ENCODE measurements at places on chromosomes 1 and 21.

DNA sequence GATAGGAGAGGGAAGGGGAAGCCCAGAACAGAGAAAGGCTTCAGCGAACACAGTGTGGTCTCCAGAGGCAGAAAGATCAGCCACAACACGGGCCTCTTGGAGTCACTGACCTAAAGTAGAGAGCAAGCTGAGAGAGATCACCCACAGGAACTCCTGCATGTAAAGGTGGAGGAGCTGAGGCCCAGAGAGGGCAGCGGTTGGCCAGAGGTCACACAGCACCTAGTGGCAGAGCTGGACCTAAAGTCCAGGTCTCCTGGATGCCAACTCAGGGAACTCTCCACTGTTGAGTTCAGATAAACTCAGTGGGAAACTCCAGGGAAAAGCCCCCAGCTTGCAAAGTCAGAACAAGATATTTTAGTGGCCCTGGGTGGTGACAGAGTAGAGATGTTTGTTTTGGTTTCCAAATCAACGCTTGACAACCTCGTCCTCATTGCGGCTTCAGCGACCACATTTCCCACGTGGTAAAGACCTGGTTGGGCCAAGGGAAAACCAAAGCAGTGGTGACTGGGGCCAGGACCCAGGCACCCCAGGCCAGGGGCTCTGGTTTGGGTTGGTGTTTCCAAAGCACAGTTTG lies 4.6 kb downstream of the IFFO2 start:
- DNase-seq = no peak

- DNase-seq = no peak
These were observed 169.0 kb downstream of the AGBL4 start for GRCh38 chr1:49854741-49855140.

- no peak for DNase-seq
These were observed 544 bp upstream of the CCT8 start for GRCh38 chr21:29074007-29074376.

GRCh38 chr1:34816332-34816731 lies 23.5 kb downstream of the GJA4 start:
- no peak for DNase-seq

- DNase-seq = peak; percentile 31
These were observed 20.7 kb downstream of the SH3BP5L start for GRCh38 chr1:248804771-248805681.

- no peak for DNase-seq
These were observed 39.8 kb upstream of the C1orf105 start for GRCh38 chr1:172380441-172381244.

DNA sequence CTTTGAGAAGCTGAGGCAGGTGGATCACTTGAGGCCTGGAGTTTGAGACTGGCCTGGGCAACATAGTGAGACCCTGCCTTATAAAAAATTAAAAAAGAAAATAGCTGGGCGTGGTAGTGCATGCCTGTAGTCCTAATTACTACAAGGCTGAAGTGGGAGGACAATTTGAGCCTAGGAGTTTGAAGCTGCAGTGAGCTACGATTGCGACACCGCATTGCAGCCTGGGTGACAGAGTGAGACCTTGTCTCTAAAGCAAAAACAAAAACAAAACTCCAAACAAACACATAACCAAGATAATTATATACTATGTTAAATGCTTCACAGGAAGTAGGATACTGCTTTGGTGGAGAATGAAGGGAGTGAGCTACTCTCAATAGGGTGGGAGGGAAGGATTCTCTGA lies 5.4 kb upstream of the PAFAH2 start:
- no peak for DNase-seq

DNA sequence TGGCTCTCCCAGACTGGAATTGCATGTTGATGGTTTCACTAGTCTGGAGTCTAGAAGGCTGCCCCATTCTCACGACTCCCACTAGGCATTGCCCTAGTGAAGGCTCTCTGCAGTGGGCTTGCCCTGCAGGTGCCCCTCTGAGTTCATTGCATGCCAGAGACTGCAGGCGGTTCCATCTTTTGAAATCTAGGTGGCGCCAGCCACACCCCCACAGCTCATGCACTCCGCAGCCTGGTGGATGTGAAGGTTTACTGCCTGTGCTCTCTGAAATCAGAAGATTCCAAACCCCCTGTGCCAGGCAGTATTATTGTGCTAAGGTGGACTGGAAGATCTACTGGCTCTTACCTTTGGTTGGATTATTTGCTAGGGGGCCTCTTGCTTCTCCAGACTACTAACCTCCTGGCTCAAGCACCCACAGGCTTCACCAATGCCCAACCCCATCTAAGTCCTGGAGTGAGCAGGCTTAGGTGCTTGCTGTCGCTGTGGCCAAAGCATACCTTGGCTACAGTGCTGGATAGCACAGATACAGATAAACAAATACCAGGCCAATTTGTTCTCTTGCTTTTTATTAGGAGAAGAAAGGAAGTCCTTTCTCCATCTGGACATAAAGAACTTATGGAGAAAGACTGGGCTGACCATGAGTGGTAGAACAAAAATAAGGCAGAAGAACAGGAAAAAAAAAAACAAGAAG lies 83.5 kb upstream of the SIM2 start:
- DNase-seq = no peak

DNA sequence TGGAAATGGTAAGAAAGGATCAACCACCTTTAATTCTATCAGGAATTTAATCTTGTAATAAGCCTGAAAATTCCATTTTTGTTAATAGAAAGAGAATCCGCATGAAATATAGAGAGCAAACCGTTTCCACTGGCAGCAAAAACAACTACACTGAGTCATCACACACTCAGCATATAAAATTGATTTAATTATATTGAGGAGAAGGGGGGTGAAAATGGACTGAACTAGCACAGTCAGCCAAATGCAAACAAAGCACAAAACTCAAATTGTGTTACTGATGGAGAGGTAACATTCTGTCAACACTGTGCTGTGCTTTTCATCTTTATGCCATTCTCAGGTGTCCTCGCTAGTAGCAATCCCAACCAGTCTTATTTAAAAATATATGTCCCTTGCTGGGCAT lies 1583.9 kb downstream of the MRPL39 start:
- DNase-seq = no peak

- no peak for DNase-seq
These were observed 448 bp upstream of the COL9A2 start for GRCh38 chr1:40317394-40318074.

DNA sequence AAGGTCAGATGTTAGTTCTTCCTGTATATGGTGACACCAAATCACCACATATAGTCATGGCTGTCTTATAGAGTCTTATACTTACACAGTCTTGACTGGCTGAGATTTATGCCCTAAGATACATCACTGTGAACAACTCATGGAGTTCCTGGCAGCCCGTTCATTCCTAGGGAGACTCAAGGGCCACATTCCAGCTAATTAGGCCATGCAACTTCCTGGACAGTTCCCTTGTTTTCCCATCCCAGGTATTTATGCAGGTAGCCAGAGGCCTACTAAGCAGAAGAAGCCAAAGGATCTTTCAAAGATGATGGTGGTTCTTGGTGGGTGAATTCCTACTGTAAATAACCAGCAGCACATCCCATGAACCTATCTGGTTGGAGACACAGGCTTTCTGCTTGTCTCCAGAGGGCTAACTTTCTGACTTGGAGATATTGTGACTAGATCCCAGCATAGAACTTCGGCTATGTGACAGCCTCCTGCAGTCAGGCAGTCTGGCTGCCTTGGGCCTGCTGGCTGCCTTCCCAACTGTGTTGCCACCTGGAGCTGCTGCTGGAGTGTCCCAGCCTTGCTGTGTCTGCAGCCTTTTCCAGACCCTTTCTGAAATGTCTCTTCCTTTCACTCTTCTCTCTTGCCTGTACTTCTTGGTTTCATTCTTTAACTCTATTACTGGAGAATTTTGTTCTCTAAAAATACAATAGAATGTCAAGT lies 283.8 kb downstream of the CACNA1E start:
- DNase-seq = no peak

- no peak for DNase-seq
These were observed 25.0 kb upstream of the SHE start for GRCh38 chr1:154527192-154527591.

- no peak for DNase-seq
These were observed 1082.4 kb upstream of the B3GALT2 start for GRCh38 chr1:194268839-194269238.

- DNase-seq = no peak
These were observed 55.7 kb upstream of the UBE2U start for GRCh38 chr1:64147759-64148158.

DNA sequence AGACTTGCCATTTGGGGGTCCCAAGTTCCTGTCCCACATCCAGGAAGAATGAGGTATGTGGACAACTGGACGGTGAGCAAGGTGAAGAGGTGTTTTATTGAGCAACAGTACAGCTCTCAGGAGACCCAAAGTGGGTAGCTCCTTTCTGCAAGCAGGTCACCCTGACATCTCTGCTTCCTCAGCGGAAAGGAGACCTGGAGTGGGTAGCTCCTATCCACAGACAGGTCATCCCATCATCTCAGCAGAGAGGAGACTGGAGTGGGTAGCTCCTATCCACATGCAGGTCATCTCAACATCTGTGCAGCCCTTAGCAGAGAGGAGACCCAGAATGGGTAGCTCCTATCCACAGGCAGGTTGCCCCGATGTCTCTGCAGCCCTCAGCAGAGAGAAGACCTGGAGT lies 13.8 kb upstream of the FNBP1L start:
- no peak for DNase-seq

DNA sequence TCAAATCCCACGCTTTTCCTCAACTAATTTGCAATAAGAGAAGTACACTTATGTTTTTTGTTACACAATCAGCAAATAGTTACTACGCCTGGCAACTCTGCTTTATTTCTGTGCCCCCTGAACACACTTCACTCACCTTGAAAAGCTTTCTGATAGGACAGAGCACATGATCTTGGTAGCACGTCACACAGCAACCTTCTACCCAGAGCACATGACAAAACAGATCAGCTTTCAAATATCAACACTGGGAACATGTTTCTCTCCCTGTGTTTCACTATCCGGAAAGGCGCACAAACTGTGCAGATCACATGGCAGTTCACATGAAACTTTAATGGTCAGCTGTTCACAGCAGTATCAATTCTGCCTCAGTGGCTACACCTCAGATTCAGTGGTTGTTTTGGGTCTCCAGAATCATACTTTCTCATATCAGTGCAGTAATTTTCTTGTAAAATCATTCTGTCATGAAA lies 2.2 kb downstream of the SLC19A2 start:
- DNase-seq = no peak

DNA sequence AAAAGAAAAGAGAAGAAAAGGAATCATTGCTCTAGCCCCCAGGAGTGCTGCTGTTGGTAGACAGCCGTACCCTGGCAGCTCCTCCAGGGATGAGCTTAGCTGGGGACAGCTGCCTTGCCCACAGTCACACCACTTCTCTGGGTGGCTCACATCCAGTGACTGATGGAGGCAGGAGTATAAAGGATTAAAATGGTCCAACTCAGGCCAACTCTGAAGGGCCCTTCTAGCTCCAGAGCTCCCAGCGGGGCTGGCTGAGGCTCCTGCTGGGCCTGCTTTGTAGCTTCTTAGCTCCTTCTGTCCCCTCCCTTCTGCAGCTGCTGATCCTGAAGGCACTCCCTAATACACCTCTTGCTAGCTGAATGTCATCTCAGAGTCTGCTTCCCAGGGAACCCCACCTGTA lies 4.4 kb downstream of the CITED4 start:
- DNase-seq = no peak

- DNase-seq = no peak
These were observed 14.2 kb downstream of the TXNIP start for GRCh38 chr1:145982010-145982723.

GRCh38 chr1:204760350-204760749 lies 74.8 kb upstream of the LRRN2 start:
- no peak for DNase-seq

DNA sequence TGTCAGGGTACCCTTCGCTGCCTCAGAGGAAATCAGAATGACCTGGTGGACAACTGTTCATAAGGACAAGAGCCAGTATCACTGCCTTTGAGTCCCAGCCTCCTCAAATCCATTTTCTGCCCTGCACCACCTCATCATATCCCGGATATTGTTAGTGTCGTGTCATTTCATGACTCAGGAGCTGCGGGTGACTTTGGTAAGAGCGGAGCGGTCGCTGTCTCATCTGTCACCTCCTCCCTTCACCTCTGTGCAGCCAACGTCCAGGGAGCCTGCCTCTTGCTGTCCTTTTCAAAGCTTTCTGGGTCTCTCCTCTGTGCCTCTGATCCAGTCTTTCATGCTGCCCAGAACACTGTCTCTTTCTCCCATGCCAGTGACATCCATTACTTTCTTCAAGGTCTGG lies 7.0 kb upstream of the C1orf198 start:
- DNase-seq = no peak

Data from liver (tissue), 10 donors.